ENCODE measurements at places on chromosomes 7 and 10.

DNA sequence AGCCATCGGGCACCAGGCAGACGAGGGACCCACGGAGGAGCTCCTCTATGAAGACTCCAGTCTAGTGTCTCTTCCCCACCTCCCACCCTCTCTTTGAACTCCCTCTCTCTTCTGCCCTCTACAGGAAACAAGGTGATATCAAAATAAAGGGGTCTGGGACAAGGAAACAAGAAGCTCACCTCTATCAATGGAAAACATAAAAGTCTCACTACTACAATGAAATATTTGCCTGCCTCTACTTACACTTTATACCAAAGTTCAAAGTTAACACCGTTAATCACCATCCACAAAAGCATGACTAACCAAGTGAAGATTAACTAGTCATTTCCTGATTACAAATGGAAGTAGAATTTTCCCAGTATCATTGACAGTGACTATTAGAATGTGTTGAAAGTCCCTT lies 82.2 kb downstream of the PARD3 start:
- DNase-seq, result no peak

DNA sequence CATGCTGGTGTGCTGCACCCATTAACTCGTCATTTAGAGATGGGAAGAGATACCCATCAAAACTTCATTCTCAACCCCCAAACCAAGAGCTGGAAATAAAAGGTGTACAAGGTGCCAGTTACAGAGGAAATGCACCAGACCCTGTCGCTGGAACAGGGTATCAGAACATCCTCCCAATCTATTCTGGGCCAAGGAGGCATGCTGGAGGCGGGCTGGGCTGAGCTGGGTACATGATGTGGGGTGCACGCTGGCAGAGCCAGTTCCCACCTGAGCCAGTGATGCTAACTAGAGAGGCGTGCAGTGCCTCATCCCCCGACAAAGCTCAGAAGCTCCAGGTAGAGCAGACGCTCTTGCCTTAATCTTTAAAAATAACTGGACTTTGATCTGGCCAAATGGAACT lies 70.1 kb downstream of the NPSR1 start:
- no peak for DNase-seq

DNA sequence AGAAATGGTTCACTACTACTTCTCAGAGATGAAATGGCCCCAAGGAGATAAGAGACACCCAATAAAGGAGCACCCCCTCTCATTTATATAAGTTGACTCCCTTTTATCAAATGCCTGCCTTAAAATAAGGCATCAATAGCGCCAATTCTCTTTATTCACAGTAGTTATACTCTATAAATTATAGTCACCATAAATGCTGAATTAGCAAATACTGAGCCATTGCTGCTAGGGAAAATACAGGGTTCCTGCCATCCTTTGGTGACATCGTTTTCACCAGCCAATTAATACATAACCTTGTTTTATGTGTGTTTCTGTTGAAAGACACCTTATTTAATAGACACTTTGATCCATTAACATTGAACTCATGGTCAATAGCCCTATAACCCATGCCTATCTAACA lies 28.6 kb downstream of the DCLRE1C start:
- no peak for DNase-seq

DNA sequence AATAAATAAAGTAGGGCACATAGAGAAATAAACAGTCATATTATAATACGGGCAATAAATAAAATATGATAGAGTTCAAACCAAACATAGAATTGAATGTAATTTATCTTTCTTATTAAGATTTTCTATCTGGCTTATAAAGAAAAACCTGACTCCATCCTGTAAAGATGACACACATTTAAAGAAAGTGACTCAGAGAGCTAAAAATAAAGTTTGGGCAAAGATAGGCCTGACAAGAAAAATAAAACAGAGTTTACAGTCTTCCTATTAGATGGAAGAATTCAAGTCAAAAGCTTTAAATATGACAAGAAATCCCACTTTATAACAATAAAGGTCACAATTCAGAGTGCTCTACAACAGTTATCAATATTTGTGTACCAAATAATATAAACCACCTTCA lies 580.6 kb downstream of the PHTF2 start:
- no peak for DNase-seq

DNA sequence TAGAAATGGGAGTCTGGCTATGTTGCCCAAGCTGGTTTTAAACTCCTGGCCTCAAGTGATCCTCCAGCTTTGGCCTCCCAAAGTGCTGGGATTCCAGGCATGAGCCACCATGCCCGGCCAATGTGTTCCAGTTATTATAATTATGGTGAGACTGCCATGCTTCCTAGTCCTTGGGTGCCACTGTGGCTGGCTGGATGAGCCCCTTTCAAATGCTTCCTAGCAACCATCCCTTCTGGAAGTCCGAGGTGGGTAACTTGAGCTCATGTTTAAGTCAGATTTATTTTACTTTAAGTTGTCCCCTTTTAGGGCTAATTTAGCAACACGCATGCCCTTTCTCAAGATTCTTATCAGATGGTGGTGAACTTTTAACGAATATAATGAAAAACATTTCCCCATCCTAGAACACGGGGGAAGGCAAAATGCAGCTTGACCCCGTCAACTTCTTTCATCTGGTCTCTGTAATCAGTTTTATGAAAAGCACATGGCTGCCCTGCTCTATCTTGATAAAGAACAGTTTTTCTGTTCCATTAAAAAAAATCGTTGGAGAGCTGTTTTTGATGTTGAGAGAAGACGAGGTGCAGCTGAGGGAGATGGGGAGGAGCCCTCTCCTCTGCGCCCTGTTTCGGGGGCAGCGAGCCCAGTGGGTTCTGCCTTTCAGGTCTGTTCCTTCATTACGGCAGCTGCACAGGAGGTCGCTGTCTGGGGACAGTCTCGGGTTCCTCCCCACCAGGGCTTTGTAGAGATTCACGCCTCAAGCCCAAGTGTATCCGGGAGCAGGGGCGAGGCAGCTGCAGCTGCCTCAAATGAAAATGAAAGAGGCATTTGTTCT lies 61.0 kb upstream of the MKI67 start:
- peak; percentile 42 for DNase-seq

- no peak for DNase-seq
Observed at GRCh38 chr10:28366994-28367393, 64.1 kb upstream of the MPP7 start.

All from activated CD4-positive, alpha-beta T cell treated with anti-CD3 and anti-CD28 coated beads for 36 hours (primary cell).